ENCODE measurements at places on chromosomes 16 and 17.

- no peak for DNase-seq
Observed at GRCh38 chr16:3074860-3075522, 9.6 kb downstream of the IL32 start.

- no peak for DNase-seq
Observed at GRCh38 chr16:12976496-12976895, 75.1 kb downstream of the SHISA9 start.

- no peak for DNase-seq
Observed at GRCh38 chr17:42423766-42424165, 710 bp upstream of the CAVIN1 start.

- DNase-seq: no peak
Observed at GRCh38 chr16:71769222-71769621, 39.4 kb downstream of the AP1G1 start.

- no peak for DNase-seq
Observed at GRCh38 chr17:66580184-66580955, 254.5 kb upstream of the CACNG5 start.

- DNase-seq: no peak
Observed at GRCh38 chr16:72679856-72680255, 368.1 kb downstream of the ZFHX3 start.

GRCh38 chr17:70169709-70170597 is 621 bp downstream of the KCNJ2 start:
- no peak for DNase-seq

DNA sequence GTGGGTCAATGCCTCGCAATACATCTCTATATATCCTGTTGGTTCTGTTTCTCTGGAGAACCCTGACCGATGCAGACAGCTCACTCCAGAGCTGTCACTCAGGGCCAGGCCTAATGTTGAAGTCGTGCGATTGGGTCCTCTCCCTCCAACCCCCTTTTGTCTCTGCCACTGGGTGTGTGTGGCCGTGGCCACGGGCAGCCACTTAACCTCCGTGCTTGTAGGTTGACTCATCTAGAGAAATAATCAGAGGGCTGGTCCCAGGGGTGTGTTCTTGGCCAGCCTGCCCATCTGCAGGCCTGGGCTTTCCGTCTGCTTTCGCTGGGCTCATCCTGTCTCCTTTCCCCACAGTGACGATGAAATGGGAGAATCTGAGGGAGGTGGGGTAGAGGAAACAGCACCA is 7.4 kb downstream of the ADAD2 start:
- DNase-seq: no peak

DNA sequence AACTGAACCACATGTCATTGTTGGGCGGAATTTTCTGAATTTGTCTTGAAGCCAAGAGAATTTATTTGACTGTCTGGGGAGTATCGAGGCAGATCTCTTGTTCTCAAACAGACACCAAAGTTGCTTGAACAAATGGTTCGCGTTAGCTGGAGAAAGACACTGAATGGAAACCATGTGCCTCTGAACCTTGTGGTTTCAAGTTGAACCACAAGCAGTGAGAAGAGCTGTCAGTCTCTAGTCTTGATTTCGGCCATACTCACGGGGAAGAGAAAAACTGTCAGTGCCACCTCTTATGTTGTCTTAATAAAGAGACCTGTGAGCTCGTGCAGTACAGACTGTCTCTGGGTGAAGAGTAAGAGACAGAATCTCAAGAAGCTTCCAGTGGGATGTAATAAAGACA is 886.5 kb upstream of the SOX9 start:
- peak; percentile 31 for DNase-seq

DNA sequence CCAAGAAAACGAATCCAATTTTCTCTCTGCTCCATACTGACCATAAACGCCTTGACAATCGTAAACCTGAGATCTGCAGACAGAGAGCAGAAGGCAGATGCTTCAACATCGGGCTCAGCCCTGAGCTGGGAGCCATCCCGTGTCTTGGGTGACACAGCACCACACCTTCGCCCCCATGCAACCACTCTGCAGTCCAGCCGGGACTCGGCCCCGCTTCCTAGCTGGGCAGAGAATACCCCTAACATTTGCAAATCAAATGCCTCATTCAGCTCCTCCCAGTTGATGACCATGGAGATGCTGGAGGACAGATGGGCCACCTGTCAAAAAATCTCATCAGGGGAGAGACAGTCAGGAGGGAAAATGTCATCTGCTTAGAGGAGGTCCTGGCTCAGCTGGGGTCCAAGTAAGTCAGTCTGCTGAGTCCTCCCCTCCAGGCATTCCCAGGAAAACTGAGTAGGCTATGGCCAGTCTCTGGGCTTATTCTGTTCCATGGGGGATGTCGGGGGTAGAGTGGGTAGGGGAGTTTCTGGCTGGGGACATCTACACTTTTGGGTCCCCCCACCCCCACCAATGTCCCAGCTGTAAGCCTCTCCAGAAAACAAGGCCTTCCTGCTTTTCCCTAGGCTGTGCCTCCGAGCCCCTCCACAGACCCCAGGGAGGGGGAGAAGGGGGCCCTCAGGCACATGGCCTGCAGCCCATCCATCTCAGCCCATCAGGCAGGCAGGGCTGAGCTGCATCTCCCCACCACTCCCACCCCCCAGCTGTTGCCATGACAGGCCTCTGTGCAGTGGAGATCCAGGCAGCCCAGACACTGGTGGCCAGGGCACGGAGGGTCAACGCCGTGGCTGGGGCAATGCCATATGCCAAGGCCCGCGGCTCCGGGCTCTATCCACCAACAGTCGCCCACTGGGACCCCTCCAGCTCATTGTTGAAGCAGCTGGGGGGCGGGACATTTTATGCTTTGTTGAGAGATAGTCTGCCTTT is 158.6 kb downstream of the AXIN2 start:
- DNase-seq: no peak

DNA sequence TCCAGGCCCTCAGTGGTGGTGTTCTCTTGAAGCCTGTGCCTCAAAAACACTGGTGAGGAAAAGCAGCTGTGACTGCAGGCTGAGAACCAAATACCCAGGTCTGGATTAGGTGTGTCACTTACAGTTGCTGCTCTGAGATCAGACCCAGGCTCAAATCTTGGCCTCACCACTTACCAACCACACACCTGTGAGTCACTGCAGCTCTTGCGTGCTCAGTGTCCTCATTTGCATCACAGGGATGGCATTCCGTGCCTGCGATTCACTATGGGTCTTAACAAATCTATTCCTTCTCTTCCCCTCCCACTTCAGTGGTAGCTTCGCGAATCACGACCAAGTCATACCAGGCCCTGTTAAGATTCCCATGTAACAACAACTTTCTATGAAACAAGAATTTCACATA is 233.4 kb upstream of the HSBP1 start:
- peak; percentile 77 for DNase-seq

Data from fibroblast of skin of left quadriceps (primary cell).